GM06990 (cell line): ENCODE measurements at places on chromosomes 4 and X.

DNA sequence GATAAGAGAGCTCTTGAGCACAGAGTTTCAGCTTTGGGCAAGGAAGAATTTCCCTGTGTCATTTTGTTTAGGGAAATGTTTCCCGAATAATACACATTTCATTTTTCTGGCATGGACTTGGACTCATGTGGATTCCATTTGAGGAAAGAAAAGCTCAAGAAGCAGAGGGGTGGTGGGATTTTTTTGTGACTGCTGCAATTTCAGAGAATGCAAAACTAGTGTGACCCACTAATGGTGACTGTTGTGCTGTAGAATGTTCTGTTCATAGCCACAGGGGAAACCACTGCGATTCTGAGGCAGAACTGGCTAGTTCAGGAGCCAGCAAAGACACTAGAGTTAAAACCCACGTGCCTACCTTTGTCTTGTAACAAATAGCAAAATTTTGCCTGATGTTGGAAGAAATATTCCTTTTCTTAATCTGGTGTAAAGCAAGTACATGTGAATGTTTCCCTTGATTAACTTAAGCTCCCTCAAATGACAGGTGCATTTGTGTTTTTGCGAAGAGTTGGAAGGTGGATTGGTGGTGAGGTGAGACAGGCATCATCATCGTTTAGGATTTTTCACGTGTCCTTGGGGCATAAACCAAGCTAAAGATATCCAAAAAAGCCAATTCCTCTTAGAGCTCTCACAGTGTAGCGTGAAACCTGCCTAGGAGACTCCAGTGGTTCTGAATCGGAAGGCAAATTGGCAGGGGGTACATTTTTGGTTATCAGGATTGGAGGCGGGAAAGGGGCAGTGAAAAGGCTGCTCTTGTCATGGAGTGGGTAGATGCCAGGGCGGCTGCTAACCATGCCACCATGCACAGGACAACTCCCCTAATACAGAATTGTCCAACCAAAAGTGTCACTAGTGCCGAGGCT lies 38.0 kb upstream of the FAM9C start:
- no peak for DNase-seq

DNA sequence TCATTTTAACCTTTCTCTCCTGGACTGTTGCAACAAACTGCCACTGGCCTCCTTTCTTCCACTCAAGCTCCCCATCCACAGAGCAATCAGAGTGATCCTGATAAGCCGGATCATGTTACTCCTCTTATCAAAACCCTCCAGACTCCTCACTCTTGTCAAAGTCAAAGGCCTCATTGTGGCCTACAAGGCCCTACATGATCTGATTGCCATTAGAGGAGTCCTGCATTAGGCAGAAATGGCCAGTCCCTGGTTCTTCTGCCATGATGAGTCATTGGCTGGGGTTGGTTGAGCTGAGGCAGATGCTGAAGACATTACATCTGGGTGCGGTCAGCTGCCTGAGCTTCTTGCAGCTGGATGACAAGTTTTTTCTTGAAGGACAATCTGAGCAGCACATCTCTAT lies 32.7 kb upstream of the CASK start:
- no peak for DNase-seq

- no peak for DNase-seq
Observed at GRCh38 chr4:149684516-149684915, 131.1 kb downstream of the IQCM start.

DNA sequence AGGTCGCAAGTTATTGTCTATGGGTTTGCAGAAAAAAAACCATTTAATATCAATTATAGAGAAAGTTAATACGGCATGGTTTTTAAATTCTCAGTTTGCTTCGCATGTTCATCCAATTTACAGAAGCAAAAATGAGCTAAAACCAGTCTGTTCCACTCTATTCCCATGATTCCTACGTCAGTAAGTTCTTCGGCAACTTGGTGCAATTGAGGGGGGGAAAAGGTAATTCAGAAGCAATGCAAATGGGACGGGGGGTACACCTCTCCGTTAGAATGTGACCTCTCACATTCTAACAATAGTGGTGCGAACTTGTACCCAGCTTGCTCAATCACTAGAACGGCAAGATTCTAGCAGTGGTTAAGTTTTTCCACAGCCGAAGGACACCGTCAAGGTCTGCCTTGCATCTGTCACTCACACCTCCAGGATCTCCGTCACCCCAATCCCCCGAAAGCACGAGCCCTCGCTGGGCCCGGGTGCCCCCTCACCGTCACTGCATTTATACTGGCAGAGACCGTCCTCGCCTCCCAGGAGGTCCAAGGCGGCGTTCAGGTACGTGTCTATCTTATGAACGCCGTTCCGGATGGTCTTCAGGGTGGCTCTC lies 653 bp downstream of the PLA2G12A start:
- no peak for DNase-seq
